ENCODE measurements at places on chromosomes 5 and 9.

DNA sequence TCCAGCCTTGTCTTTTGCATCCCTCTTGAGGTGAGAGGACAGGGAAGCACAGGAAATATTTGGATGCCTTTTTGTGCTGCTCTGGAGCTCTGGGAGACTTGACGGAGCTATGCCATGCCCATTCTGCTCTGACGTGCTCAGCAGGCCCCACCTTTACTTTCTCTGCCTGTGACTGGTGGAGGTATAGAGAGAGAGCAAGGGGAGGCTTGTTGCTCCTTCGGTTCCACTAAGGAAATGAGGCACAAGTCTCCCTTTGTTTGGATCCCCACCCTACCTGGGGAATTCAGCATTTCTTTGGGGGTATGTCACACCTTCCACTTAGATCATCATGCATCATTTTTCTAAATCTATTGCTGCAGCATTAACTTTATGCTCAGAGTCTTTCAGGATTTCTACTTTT lies 121.8 kb upstream of the CNTLN start:
- DNase-seq, result no peak

GRCh38 chr5:111932199-111932598 lies 175.2 kb upstream of the NREP start:
- DNase-seq, result no peak

GRCh38 chr5:112384523-112384922 lies 34.6 kb downstream of the EPB41L4A start:
- DNase-seq, result no peak

DNA sequence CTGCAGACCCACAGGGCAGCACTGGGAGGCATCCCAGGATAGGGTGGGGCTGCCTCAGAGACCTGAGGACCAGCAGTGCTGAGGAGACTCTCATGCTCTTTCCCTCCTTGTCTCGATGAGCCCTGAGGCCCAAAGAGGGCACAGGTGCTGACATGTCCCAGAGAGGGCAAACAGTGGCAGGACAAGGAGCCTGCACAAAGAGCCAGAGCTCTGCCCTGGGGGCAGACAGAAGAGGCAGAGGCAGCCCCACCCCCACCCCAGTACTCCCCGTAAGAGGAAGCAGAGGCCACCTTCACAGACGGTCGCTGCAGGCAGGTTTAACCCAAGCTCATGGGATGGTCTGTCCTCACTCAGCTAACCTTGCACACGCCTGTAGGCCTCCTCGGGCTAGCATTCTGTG lies 29.4 kb upstream of the TTLL11 start:
- DNase-seq, result no peak

DNA sequence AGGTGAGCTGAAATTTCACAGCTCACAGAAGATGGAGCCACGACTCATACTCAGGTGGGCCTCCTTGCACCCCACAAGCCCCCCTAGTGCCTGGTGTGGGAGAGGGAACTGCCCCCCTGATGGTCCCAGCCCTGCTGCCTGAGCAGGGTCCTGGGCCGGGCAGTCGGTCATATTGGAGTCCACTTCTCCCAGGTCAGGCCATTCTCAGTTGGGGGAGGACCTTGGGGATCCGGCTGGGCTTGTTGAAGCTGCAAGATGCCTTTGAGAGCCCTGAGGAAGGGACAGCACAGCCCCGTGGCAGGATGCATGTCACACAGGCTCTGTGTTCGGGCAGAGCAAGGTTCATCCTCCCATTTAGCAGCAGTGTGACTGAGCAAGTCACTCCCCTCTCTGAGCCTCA lies 56.6 kb downstream of the ERGIC1 start:
- no peak for DNase-seq

DNA sequence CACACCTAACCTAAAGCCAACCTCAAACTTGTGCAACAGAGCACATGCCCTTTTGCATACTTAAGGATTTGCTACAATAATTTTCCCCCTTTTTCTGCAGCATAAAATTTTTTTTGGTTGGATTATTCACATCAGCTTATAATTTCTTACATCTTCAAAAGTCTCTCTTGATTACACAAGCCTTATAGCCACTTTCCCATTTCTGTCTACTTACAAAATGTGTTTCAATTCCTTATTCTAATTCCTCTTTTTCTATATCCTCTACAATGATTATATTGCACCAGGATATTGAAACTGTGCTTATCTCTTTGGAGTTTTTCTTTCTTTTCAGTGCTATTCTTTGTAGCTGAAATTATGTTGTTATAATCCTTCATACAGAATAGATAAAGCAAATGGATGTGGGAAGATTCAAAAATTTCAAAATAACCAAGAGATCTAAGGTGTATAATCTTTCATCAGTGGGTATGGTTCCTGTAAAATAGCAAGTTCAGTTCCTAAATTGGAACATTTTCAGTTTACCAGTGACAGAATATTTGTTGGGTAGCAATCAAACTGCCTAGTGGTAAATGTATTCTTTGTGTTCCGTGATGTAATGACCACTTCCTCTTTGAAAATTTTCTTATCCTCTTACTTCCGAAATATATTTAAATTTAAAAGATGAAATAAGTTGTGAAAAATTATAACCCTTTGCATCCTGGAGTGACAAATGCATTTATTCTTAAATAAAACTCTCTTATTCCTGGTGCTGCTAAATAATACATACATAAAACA lies 386.8 kb upstream of the CHD1 start:
- no peak for DNase-seq

- DNase-seq, result peak; percentile 70
These were observed 31.4 kb downstream of the ANXA6 start for GRCh38 chr5:151126199-151126645.

DNA sequence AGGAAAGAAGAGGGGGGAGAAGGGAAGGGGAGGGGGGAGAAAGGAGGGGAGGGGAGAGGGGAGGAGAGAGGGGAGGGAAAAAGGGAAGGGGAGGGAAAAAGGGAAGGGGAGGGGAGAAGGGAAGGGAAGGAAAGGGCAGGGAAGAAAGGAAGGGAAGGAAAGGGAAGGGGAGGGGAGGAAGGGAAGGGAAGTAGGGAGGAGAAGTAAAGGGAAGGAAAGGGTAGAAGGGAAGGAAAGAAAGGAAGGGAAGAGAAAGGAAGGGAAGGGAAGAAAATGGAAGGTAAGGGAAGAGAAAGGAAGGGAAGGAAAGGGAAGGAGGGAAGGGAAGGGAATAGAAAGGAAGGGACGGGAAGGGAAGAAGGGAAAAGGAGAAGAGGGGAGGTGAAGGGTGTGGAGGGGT lies 248.2 kb downstream of the EBF1 start:
- no peak for DNase-seq

DNA sequence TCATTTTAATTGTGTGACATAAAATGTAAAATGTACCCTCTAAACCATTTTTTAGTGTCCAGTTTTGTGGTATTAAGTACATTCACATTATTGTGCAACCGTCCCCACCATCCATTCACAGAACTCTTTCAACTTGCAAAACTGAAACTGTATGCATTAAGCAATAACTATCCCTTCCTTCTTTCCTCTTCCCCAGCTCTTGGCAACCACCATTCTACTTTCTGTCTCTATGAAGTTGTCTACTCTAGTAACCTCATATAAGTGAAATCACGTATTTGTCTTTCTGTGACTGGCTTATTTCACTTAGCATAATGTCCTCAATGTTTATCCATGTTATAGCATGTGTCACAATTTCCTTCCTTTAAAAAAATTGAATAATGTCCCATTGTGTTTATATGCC lies 142.4 kb downstream of the C9orf152 start:
- DNase-seq, result no peak

DNA sequence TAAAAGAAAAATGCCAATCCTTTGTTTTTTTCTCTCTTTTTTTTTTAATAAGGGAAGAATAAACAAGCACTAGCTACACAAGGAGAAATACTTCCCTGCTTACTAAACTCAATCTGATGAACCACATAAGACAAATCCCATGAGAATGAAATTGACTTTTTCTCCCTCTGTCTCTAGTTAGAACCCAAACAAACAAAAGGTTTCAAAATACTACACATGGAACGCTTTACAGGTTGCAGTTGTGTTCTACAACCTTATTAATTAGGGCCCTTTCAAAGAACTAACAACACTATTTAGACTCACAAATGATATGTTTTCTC lies 124.5 kb downstream of the PDE4D start:
- DNase-seq, result no peak

DNA sequence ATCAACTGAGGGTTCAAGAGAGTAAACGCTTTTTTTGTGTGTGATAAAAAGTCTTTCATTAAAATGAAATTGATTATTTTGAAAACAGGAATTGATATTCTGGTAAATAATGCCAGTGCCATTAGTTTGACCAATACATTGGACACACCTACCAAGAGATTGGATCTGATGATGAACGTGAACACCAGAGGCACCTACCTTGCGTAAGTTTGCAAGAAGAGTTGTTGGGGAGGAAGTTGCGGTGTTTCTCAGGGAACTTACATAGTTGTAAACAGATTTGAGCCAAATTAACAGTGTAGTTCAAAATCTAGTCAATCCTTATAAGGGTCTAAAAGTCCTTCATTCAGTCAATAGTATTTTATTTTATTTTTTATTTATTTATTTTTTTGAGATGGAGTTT lies 28.9 kb downstream of the HSDL2 start:
- DNase-seq, result no peak

- no peak for DNase-seq
These were observed 113.7 kb downstream of the BAAT start for GRCh38 chr9:101271102-101271501.

- no peak for DNase-seq
These were observed 162.4 kb upstream of the TUT7 start for GRCh38 chr9:86516564-86516963.

- no peak for DNase-seq
These were observed 79.6 kb downstream of the TLR4 start for GRCh38 chr9:117783828-117784227.

DNA sequence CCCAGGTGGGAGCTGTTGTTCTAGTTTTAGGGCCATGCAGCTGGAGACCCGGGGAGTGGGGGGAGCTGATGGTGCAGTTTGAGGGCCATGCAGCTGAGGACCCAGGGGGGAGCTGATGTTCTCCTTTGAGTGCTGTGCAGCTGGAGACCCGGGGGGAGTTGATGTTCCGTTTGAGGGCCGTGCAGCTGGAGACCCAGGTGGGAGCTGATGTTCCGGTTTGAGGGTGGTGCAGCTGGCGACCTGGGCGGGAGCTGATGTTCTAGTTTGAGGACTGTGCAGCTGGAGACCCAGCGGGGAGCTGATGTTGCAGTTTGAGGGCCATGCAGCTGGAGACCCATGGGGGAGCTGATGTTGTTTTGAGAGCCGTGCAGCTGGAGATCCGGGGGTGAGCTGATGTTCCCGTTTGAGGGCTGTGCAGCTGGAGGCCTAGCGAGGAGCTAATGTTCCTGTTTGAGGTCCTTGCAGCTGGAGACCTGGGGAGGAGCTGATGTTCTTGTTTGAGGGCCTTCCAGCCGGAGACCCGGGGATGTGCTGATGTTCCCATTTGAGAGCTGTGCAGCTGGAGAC lies 14.6 kb downstream of the PDCD6 start:
- DNase-seq, result no peak

- DNase-seq, result no peak
These were observed 133.7 kb upstream of the MAP1B start for GRCh38 chr5:71973563-71973962.

GRCh38 chr9:92962846-92963245 lies 15.5 kb downstream of the FGD3 start:
- DNase-seq, result no peak

- no peak for DNase-seq
These were observed 14.6 kb upstream of the PRR16 start for GRCh38 chr5:120449501-120449900.

DNA sequence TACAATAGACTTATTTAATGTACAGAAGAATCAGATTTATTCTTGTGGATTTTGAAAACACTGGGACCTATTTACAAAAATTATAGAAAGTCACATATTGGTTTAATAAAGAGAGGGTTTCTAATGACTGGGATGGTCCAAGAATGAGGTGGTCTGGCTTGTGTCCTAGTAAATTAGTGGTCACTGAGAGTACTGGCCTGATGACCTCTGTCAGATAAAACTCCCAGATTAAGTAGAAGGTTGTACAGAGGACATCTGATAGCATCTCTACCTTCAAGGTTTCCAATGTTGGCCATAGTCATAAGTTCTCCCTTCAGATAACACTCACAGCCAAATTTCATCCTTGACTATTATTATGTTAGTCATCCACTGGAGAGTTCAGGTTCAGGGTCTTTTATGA lies 692.9 kb downstream of the MTRR start:
- DNase-seq, result no peak

DNA sequence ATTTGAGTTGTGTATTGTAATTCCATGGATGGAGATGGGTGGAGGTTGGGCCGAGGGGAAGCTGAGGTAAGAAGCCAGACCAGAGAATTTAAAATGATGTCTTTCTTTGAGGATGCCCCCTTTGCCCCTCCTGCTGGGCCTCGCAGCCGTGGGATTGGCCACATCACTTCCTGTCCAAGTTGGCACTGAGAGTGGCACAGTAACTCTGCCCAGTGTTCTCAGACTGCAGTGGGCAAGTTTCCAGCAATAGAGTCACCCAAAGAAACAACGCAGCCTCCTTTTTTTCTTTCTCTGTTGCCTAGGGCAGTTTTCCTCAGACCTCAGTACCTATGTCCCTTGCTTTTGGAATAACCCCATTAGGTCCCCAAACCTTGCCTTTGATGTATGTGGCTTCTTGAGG lies 306.6 kb upstream of the DMRT1 start:
- no peak for DNase-seq

- DNase-seq, result no peak
These were observed 433.2 kb downstream of the MAT2B start for GRCh38 chr5:163938595-163938994.

DNA sequence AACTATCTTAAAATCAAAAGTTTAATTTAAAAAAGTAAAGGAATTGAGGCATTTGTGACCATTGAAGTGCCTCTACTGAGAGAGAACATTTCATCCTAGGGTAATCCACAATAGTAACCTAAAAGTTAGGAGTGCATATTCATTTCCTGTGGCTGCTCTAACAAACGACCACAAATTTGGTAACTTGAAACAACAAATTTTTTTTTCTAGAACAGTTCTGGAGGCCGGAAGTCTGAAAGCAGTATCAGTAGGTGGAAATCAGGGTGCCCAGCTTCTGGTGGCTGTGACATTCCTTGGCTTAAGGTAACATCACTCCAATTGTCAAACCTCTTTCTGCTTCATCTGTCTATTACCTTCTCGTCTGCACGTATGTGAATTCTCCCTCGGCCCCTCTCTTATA lies 67.1 kb upstream of the SSBP2 start:
- no peak for DNase-seq

GRCh38 chr5:132105688-132106087 lies 32.1 kb downstream of the CSF2 start:
- no peak for DNase-seq

DNA sequence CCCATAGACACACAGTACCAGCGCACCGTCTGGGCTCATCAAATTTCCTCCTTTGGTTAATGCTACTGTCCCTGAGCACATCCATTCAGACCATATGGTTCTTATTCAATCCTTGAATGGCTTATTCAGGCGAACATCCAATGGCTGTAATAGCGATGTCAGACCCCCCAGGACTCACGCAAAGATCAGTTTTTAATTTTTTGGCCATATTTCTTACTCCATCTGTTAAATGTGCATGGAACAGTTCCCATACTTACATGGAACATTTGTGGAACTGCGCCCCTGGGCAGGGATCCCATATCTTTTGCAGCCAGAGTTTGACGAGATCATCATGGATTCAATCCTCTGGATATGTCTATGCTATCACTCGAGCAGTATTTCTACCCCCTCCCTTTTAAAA lies 213.2 kb downstream of the ADAMTS6 start:
- DNase-seq, result no peak

- no peak for DNase-seq
These were observed 5.2 kb upstream of the ANXA6 start for GRCh38 chr5:151162776-151163175.

All from stimulated activated CD4-positive, alpha-beta T cell treated with anti-CD3 and anti-CD28 coated beads, Interleukin-4, amount 100 ng/mL, for 1 hour (primary cell).